ENCODE measurements at places on chromosomes 16 and 17. TPM values are rescaled to one million over a fixed set of nuclear protein-coding genes. Genes with fewer than 3 reads are reported as not detected.

ATP5PD gene
- total RNA-seq = 514 TPM

ARL5C gene
- not detected for total RNA-seq

CEMP1 gene
- total RNA-seq = not detected

ZSCAN10 gene
- total RNA-seq = not detected

KRT14 gene
- 0.11 TPM for total RNA-seq

KRTAP1-1 gene
- total RNA-seq = not detected

INTS2 gene
- 12.0 TPM for total RNA-seq

KRTAP16-1 gene
- not detected for total RNA-seq

TBC1D16 gene
- 14.5 TPM for total RNA-seq

SSH2 gene
- total RNA-seq = 25.5 TPM

RFWD3 gene
- 33.1 TPM for total RNA-seq

OVCA2 gene
- total RNA-seq = 80.8 TPM

NPEPPS gene
- 53.4 TPM for total RNA-seq

TBC1D3 gene
- not detected for total RNA-seq

EFNB3 gene
- total RNA-seq = 1.3 TPM
